ENCODE measurements at places on chromosomes 3 and 15.

GRCh38 chr3:12752809-12753208 lies 6.2 kb downstream of the TMEM40 start:
- no peak for DNase-seq

- DNase-seq = no peak
These were observed 51.7 kb downstream of the EIF4E3 start for GRCh38 chr3:71673486-71673885.

DNA sequence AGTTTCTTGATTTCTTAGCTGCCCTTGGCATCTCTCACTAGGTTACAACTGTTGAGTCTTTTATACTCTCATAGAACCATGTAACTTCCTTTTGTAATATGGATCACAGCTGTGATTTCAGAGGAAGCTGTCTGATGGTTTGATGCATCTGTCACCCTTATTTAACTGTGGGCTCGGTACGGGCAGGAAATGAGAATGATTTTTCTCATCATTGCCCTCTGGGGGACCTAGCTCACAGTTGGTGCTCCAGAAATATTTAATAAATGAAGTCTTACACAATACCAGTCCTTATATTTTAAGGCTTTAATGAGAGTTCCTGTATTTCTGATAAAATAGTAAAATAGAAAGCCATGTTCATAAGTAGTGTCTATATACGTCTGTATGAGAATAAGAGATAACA lies 151.2 kb downstream of the EBLN2 start:
- DNase-seq = no peak

- no peak for DNase-seq
These were observed 95.7 kb downstream of the PRICKLE2 start for GRCh38 chr3:64129581-64129980.

DNA sequence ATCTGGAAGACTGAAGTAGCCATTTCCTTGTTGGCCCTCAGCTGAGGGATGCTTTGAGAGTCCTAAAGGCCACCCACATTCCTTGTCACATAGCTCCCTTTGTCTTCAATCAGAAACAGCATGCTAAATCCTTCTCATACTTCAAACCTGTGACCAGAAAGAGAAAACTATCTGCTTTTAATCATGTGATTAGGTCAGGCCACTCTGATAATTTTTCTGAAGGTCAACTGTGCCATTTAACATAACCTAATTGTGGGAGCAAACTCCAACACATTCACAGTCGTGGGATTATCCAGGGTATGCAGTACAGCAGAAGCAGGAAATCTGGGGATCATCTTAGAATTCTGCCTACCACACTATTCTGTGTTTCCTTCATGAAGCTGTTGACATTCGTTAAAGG lies 223.9 kb upstream of the NR2E3 start:
- DNase-seq = no peak

GRCh38 chr15:44910981-44911625 lies 45.4 kb upstream of the TERB2 start:
- no peak for DNase-seq

DNA sequence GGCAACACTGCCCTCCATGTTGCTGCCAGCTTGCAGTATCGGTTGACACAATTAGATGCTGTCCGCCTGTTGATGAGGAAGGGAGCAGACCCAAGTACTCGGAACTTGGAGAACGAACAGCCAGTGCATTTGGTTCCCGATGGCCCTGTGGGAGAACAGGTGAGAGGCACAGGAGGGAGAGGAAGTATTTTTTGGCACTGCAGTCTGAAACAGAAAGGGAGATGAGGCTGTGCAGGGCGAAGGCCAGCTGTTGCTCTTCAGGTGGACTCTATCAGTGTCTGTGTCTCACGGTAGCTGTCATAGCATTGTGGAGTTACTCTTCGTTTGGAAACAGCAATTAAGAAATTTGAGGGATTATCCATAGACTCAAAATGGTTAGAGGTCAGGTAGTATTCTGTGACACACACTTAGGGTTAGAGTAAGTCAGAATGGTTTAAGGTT lies 8.0 kb downstream of the NFKBIZ start:
- DNase-seq = no peak

DNA sequence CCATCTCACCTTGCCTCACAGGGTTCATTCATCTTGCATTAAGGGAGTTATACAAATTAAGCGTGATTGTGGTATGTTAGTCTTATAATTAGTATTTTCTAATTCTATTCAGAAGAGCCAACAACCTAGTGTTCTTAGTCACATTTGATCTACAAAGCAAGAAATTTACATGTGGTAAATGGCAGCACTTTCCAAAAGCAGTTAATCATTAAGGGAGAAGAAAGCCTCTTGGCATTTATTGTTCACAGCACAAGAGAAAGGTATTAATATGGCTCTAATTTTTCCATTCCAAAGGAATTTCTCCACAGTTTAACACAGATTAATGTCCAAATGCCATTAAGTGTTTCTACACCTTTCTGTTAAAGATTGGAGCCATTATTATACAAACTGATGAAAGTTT lies 1077.1 kb downstream of the ZPLD1 start:
- DNase-seq = no peak

DNA sequence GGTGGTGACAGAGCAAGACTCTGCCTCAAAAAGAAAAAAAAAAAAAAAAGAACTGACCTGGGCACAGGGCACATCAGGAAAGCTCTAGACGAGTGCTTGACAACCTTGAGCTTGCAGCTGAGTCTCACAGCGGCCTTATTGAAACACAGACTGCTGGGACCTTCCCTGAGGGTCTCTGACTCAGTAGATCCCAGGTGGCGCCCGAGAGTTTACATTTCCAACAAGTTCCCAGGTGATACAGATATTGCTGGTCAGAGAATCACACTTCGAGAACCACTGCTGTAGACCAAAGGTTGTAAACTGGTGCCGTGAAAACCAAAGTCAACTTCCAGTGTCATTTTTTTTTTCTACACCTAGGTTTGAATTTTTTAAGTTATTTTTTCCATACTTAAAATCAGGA lies 573.2 kb upstream of the MDFIC2 start:
- DNase-seq = no peak

- DNase-seq = no peak
These were observed 17.5 kb downstream of the MAP1A start for GRCh38 chr15:43534897-43535296.

GRCh38 chr3:30443756-30444673 lies 162.4 kb upstream of the TGFBR2 start:
- DNase-seq = no peak

DNA sequence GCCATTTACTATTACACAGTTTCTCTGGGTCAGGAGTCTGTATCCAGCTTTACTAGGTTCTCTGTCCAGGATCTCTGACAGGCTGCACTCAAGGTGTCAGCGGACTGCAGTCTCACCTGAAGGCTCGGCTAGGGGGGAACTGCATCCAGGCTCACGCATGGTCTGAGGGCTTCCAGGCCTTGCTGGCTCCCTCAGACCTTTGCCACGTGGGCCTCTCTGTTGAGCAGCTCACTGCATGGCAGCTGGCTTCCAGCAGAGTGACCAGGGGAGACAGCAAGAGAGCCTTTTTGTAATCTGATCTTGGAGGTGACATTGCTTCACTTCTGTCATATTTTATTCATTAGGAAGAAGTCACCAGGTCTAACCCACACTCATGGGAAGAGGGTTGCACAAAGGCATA lies 152.3 kb downstream of the CACNA2D3 start:
- no peak for DNase-seq

DNA sequence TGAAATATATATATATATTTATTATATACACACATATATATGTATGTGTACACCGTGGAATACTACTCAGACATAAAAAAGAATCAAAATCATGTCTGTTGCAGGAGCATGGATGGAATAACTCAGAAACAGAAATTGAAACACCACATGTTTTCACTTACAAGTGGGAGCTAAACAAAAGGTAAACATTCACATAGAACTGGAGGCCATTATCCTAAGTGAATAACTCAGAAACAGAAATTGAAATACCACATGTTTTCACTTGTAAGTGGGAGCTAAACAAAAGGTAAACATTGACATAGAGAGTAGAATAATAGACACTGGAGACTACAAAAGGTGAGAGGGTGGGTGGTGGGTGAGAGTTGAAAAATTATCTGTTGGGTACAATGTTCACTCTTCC lies 171.5 kb upstream of the GOLIM4 start:
- no peak for DNase-seq

- peak; percentile 32 for DNase-seq
These were observed 51.0 kb downstream of the ZDHHC19 start for GRCh38 chr3:196159952-196160804.

DNA sequence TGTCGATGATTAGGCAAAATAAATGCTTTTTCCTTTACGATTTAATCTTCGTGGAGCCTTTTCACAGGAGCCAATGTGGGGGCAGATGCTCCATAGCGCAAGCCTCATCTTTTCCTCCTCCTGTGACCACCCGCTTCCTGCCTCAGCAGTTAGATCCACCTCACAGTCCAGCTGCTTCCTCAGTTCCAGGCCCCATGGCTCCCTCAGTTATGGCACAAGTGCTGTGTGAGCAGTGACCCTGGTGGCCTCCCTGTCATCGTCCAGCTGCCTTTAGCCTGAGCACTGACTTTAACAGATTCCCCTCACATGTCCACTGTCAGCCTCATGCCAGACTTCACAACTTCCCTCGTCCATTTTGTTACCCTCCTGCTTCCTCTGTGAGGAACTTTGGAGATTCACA lies 424.6 kb upstream of the GBE1 start:
- DNase-seq = no peak

GRCh38 chr15:35437157-35437556 lies 108.8 kb downstream of the DPH6 start:
- no peak for DNase-seq

DNA sequence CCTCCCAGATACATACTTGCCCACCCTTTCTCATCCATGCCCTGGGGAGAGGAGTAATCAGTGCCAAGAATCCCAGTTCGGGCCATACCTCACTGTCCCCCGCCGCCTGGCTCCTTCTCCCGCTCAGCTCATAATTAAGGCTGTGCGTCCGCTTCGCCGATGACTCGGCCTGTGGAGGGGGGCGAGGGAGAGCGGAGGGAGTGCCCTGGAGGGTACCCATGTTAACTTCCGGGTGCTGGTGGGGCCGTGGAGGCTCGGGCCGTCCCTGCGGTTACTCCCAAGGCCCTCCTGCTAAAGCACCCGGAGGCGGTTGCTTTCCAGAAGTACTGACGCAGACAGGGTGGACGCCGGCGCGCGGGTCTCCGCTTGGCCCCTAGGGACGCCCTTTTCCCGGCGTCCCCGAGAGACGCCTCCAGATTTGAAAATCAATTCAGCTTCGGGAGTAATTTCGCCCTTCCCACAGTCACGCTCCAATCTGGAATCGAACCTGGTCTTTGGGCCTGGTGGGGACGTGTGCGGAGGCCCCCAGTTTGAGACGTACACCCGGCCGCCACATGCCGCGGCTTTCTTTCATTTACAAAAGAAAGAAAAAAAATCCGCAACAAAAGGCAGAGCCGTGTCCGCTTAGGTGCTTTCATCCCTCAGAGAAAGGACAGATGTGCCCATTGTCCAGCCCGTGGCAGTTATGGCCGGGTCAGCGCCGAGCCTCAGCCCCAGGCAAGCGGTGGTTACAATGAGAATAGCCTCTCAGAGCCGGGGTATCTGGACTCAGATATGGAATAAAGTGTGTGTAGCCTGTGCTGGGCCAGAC lies 1.0 kb upstream of the ONECUT1 start:
- no peak for DNase-seq

DNA sequence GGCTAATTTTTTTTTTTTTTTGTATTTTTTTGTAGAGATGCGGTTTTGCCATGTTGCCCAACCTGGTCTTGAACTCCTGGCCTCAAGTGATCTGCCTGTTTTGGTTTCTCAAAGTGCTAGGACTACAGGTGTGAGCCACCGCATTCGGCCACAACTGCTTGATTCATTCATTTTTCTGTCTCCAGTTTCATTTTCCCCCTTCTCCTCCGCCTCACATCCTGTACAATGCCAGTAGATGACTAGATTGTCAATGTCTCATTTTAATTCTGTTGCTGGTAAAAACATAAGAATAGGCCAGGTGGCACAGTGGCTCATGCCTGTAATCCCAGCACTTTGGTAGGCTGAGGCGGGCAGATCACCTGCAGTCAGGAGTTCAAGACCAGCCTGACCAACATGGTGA lies 12.0 kb upstream of the ZNF592 start:
- no peak for DNase-seq

DNA sequence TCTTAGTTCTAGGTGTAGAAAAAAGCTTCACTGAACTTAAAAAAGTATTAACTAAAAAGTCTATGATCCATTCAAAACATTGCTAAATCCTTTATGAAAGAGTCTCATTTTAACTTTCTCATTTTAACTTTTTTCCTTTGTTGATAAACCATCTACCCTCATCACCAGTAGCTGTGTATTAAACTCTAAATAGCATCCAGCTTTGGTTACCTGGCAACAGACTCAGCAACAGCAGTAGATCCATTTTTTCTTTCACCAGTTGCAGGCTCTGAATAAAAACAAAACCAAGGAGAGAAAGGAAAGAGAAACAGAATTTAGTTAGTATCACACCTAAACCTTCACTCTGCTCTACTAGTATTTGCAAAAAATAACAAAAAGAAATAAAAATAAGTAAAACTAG lies 51.6 kb downstream of the TP53BP1 start:
- DNase-seq = peak; percentile 48

GRCh38 chr15:67839499-67839928 lies 331 bp downstream of the RNU6-1 start:
- DNase-seq = peak; percentile 75

DNA sequence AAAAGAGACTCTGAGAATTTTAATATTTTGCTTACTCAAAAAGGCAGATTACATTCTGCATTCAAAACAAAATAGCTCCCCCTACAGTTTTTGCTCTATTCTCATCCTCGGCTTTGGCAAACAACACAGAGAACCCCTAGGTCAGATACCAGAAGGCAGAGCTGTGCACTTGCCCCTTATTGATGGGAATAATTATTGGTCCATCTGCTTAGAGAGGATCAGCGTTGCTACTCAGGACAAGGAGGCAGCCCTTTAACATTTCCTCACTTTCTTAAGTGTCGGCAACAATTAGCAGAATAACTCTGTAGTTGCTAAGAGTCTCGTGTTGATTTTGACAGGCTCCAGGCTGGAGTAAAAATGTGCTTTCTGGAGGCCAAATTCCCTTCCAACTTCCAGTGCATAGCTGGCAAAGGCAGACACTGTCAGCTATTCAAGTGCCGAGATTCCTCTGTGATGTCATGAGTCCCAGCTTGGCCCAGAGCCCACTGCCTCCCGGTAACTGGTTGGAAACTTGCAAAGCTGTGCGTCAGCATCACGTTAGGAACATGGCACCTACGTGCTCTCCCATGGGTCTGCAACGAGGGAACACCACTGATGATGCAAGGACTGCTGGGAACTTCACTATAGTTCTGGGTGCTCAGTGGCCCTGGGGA lies 482.7 kb upstream of the ADAMTS9 start:
- DNase-seq = peak; percentile 12

DNA sequence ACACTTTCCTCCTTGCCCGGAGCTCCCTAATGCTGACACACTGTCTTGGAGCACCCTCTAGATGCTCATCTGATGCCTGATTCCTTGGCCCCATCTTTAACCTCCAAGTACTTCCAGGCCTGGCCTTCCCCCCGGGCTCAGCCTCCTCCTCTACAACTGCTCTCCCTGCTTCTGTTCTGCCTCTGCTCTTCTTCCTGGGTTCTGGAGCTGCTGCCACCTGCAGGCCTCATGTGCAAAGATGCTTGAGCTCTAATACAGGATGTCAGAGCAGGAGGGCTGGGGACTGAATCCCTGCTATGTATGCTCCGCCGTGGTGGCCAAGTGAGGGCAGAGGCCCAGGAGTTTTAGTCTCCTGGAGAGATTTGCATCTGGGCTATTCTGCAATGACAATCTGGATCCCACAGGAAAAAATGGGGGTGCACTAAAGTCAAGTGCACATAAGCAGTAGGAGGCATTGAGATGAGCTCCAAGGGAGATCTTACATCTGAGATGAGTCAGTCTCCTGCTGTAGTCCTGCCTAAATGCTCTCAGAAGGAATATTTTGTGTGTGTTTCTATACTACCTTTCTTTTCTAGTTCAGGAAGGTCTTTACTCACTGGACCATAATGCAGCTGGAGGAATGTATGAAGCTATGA lies 296.3 kb downstream of the UACA start:
- DNase-seq = peak; percentile 75

GRCh38 chr3:141360888-141361598 lies 7.3 kb upstream of the ZBTB38 start:
- no peak for DNase-seq

All from HAP-1 (cell line).